ENCODE measurements at places on chromosomes 1 and 21. TPM values are rescaled to one million over a fixed set of nuclear protein-coding genes. Genes with fewer than 3 reads are reported as not detected.

GRCh38 chr1:163203561-163203960 is 845 bp upstream of the RGS5 start:
- DNase-seq, result no peak

DNA sequence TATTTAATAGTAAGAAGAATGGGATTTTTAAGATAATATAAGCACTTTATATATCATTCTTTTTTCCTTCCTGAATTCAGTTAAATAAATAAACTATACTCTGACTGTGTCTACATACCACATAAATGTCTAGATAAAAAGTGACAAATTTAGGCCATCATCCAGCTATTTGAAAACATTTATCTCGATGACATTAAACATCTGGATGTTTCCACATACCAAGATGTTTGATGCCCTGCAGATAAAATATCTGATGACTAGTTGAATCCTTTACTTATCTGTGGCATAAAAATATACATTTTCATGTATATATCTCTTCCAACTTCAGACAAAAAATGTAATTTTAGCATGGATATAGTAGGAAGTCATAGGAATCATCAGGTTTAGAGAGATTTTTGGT is 348.3 kb downstream of the DPYD start:
- no peak for DNase-seq

Gene TMEM269
- polyA plus RNA-seq, result 0.79 TPM

DNA sequence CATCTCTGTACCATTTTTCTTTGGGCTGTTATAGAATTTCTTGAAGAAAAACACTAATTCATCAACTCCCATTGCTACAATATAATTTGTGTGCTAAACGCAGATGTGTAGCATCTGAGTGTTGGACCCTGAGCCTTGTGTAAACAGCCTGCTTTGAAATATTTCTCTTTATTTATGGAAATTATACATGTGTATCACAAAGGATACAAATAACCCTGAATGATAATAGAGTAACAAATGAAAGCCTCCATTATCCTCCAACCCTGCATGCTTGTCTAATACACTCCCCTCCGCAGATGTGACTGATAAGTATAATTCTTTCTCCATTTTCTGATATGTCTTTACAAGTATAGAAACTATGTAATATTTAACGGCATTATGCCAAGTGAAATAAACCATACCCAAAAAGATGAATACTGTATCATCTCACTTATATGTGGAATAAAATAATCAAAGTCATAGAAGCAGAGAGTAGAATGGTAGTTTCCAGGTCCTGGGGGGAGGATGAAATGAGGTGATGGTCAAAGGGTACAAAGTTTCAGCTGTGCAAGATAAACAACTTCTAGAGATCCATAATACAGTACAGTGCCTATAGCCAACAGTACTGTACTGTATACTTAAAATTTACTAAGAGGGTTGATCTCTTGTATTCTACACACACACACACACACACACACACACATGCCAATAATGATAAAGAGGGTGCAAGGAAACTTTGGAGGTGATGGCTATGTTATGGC is 2.8 kb upstream of the ADAM30 start:
- DNase-seq, result no peak

DNA sequence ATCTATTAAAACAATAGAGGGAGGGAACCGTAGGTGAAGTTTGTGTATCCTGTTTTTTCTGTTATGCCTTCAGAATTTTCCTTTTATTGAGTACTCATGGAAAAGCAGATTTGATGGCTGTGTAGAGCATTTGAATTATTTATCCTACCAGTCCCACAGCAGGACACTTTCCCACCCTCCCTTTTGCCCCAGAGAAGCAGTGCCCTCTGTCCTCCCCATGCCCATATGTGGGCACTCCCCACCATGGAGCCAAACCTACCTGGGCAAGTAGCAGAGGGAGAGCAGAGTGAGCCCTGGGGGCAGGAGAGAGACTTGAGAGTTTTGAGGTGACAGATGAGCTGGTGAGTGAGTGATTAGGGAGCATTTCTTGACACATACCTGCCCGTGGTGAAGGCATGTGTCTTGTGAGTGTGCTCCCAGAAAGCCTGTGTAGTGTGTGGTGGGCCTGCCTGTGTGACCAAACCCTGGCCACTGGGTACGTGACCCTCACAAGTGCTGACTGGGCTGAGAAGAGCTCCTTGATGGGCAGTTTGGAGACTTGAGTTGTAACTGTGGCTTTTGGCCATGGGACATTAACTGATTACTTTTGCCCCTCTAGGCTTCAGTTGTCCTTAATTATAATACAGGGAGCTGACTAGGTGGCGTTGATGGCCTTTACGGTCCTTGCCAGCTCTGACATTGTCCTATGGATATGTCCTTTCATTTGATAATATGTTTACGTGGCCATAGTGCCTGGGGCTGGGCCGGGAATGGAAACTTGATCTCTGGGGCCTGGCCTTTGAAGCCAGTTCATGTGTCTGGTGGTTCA is 3.6 kb downstream of the PSEN2 start:
- no peak for DNase-seq

Gene FMO5
- polyA plus RNA-seq, result 2.4 TPM

GRCh38 chr21:44947111-44947929 is 7.5 kb downstream of the SLX9 start:
- no peak for DNase-seq

Gene YOD1
- polyA plus RNA-seq, result 4.2 TPM

DNA sequence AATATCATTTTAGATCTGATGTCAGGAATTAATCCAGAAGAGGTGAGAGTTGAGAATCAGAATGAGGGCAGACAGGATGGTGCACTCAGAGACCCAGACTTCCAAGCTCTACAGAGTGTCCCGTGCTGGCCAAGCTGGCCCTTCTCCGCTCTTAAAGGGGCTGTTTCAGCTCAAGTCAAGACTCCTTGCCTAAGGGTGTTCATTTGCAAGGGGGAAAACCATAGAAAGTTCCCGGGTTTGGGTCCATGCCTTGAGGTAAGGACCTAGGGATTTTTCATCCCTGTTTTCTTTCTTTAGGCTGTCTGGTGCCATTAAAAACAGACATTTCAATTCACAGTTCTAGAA is 47.5 kb downstream of the EDN2 start:
- DNase-seq, result no peak

Gene RAB42
- polyA plus RNA-seq, result 7.0 TPM

Gene CFAP410
- polyA plus RNA-seq, result 20.1 TPM

DNA sequence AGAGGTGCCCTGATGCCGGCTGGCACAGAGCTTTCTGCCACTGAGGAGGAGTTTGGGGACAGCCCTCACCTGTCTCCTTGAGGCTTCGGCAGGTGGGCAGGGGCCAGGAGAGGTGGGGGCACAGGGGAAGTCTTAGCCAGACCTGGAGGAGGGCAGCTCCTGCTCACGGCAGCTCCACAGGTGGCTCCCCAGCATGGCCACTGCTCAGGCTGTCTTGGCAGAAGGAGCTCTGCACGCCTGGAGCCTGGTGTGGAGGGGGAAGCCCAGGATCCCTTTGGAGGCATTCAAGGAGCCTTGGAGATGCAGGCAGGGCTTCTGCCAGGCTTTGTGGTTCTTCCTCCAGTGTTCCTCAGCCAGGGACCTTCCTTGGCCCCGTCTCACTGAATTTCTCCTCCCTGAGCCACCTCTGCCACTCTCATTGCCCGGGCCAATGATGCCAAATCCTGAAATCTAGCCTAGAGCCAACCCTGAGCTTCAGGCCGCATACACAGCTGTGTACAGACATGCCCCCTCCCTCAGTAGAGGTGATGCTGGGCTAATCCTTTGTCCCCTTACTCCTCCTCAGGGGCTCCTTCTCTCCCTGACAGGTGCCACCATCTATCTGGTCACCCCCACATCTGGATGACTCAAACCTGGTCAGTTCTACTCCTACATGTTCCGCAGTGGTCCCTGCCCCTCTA is 251.8 kb upstream of the VAMP3 start:
- no peak for DNase-seq

Gene ADAMTS1
- polyA plus RNA-seq, result 15.0 TPM

GRCh38 chr1:152757747-152758146 is at the start of gene KPRP:
TSS of gene KPRP (plus strand) at chr1:152758025. CDS start at chr1:152759589, 1,564 bp downstream.
- no peak for DNase-seq

- peak; percentile 27 for DNase-seq
Measured at GRCh38 chr1:212979340-212980122, 29.2 kb downstream of the VASH2 start.

Gene ACKR1
- polyA plus RNA-seq, result 6.5 TPM

Gene PAPPA2
- polyA plus RNA-seq, result 0.41 TPM

DNA sequence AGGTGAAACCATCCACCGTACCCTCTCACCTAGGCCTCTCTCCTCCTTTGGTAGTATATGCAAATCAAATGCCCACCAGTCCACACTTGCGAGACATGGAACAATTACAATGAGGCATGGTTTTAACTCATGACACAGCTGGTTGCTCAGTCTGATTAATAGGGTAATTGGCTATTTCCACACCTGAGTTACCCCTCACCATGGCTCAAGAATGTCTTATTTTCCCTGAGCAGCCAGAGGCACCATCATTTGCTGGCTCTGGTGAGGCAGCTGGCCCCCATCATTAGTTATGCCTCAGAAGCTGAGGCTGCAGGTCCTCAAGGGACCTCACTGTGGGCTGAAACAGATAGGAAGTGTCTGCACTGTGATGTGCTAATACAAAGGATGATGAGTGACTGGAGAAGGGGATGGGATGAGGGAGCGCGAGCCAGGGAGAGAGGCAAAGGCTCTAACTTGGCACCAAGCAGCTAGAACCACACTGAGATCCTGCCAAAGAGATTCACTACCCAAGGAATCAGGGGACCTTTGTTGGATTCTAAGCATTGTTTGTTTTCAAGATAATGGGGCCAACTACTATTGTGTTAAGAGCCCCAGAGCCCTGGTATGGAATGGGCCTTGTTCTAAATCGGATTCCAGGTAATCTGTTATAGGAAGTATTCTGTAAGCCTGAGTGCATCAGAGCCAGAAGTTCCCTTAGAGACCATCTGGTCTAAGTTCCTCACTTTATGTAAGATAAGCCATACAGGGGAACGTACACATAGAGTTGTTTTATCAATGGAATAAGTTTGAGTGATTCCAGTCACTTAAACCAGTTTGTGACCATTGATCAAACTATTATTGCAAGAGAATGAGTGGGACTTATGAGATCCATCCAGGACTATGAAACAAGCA is 80.0 kb upstream of the CNTN2 start:
- DNase-seq, result no peak

Gene CFHR1
- not detected for polyA plus RNA-seq

Measured in hindlimb muscle (tissue), 1 donor.